ENCODE measurements at places on chromosomes 7 and 10. TPM values are rescaled to one million over a fixed set of nuclear protein-coding genes. Genes with fewer than 3 reads are reported as not detected.

GRCh38 chr10:115525141-115525540 lies 432.0 kb downstream of the ATRNL1 start:
- no peak for DNase-seq

DNA sequence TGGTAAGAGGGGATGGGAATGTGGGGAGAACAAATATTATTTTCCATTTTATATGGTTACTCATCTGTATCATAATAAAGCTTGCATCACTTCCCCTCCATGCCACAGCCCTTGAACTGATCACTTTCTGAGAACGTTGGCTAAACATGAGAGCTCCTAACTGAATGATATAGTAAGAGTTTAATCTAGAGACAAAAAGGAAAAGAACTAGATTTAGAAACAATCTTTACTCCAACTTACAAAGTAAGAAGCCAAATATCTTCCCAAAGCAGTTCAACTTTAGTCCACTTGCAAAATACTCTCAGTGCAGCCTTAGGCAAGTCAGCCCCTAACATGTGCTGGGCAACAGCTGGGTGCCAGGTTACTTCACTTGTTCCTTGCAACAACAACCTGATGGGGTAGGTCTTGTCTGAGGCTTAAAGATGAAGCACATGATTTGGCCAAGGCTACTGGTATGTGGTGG lies 20.3 kb downstream of the SMURF1 start:
- no peak for DNase-seq

DNA sequence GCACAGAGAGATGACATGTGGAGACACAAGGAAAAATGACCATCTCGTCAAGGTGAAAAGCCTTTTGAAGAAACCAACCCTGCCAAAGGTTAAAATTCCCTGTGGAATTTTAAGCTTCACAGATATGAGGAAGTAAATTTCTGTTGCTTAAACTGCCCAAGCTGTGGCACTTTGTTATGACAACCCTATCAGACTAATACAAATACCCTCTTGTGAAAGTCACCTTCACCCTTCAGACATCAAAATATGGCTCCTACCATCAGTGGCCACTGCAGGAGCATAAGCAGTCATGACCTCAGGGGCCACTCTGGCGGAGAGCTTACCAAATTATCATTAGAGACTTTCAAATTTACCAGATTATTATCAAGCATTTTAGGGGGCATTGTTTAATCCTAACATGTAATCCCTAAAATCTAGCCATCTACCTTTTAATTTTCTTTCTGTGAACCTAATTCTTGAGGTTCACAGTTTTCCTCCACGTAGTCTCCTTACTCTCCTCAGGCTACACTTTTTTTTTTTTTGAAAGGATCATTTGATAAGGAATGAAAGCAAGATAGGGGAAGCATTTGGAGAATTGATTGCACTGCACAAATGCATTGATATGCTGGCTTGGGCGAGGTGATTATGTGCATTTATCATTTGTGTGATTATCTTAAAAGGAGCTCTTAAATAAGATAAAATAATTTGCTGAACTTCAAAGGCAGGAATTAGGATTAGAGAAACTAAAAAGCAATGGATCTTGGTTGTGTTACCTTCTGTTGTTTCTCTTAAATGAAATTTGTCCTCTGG lies 90.3 kb downstream of the TMEM168 start:
- no peak for DNase-seq

GRCh38 chr7:50152486-50152885 lies 59.4 kb upstream of the ZPBP start:
- no peak for DNase-seq

DNA sequence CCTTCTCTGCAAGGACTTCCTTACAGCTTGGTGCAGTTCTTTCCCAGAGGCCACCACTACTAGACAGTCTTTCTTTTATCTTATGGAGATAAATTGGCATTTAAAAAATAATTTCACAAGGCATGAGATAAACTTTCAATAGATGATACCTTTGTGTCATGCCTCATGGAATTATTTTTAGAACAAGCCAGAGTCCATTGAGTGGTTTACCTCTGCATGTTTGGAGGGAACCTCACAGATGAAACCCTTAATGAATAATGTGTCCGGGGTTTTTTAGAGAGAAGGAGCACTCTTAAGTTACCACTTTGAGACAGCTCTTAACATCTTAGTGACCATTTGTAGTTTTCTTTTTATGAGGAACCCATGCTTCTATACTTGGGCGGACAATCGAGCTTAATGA lies 17.2 kb downstream of the NODAL start:
- no peak for DNase-seq

- DNase-seq = no peak
Observed at GRCh38 chr10:101902820-101903145, 59.2 kb upstream of the KCNIP2 start.

GRCh38 chr7:78587443-78588044 lies 789.0 kb downstream of the PHTF2 start:
- DNase-seq = no peak

DNA sequence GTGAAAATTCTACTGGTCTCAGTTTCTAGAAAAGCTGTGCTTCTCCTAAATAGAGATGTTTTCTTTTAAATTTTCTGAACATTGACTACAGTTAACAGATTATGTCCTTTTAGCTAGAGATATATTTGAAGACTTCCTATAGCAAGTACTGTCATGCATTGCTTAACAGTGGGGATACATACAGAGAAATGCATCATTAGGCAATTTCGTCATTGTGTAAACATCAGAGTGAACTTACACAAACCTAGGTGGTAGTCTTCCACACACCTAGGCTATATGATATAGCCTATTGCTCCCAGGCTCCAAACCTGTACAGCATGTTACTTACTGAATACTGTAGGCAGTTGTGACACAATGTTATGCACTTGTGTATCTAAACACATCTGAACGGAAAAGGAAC lies 28.5 kb downstream of the PIK3CG start:
- DNase-seq = no peak

GRCh38 chr7:34277803-34278199 lies 372.5 kb downstream of the BMPER start:
- no peak for DNase-seq

- no peak for DNase-seq
Observed at GRCh38 chr7:6256109-6256483, 16.3 kb downstream of the CYTH3 start.

The OR6V1 gene
- total RNA-seq = not detected

The MPP7 gene
- total RNA-seq = 37.4 TPM

The EBF3 gene
- 0.63 TPM for total RNA-seq

The LRGUK gene
- total RNA-seq = 0.30 TPM

The SPDYE1 gene
- not detected for total RNA-seq

The OGDH gene
- total RNA-seq = 69.3 TPM
